ENCODE measurements at places on chromosomes 6 and 20.

DNA sequence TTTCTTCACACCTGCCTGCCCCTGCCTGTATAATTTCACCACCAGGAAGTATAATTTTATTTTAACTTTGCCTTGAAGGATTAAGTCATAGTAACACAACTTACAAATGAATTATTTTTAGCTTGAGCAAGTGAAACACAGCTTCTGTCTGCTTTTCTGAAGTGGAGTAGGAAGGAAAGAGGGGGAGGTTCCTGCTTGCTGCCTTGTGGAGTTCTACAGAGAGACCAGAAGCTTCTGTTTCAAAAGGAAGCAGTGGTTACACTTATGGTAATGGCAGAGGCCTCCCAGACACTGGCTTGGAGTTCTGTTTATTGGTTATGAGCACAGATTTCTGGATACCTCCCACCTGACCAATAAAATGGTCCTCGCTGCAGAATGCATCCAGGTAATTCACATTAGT is 159.6 kb downstream of the TMEM200A start:
- peak; percentile 42 for DNase-seq

DNA sequence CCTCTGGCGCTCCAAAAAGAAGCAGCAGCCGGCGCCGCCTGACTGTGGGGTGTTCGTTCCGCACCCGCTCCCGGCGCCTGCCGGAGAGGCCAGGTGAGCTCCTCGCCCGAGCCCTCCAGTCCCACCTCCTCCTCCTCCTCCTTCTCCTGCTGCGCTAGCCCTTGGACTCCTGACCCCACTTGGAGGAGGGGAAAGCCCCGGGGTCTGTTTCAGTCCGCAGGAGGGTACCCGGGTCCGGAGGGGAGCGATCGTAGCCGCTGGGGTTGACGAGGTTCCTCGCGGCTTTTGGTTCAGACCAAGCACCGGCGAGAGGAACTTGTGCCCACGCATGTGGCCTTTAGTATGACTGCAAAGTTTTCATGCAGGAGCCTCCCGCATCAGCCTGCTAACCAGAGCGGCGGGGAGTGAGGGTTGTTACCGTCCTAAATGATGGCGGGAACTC is 493 bp downstream of the CRYBG1 start:
- DNase-seq, result no peak

DNA sequence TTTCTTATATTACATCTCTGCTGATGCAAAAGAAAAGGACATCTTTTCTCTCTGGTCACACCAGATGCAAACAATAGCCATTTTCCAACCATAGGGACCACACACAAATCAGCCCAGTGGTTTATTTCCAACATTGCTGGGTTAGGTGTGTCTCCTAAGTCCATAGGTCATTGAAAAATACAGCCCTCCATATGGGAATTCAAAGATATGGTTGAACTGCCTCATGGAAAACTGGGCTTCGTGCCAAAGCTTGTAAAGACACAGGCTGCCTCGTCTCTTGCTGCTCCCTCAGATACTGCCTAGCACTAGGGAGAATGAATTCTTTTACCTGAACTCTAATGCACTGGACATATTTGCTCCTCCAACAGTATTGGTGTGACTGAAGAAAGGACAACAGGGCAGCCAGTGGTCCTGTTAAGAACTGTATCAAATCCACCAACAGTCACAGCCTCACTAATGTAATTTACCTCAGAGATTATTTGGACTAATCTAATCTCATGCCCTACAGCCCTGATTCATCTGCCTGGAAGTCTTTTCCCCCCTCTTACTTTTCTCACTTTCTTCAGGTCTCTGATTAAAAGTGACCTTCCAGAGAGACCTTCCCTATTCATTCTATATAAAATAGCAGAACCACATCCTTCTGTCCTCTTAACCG is 48.3 kb upstream of the TBC1D32 start:
- no peak for DNase-seq

DNA sequence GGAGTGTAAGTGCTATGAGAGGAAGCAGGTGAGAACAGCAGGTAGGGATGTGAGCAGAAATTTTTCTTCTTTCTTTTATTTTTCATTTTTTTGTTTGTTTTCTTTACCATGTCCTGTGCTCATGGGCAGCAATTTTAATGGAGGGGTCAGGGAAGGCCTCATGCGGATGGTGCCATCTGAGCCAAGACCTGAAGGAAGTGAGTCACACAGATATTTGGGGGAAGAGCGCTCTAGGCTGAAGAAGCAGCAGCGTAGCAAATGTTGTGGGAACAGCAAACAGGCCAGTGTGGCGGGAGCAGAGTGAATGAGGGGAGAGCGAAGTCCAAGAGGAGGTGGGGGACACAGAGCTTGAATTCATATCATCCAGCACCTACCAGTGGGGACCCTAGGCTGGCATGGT is 12.7 kb downstream of the SPDEF start:
- DNase-seq, result no peak

GRCh38 chr6:127385668-127386430 is 42.4 kb upstream of the ECHDC1 start:
- DNase-seq, result no peak

DNA sequence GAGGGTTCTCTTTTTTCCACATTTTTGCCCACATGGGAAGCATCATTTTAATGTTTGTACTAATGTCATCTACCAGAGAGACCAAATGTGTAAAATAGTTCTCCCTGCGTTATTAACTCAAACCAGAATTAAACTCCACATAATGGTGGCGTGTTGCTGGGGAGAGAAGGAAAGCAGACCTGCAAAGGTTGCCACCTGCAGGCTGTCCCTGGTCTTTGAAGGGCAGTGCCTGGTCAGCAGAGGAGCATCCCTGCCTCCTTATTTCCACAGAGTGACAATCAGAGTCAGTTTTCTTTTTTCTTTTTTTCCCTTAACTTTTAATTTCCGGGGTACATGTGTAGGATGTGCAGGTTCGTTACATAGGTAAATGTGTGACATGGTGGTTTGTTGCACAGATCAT is 214.5 kb downstream of the TBX18 start:
- DNase-seq, result no peak

DNA sequence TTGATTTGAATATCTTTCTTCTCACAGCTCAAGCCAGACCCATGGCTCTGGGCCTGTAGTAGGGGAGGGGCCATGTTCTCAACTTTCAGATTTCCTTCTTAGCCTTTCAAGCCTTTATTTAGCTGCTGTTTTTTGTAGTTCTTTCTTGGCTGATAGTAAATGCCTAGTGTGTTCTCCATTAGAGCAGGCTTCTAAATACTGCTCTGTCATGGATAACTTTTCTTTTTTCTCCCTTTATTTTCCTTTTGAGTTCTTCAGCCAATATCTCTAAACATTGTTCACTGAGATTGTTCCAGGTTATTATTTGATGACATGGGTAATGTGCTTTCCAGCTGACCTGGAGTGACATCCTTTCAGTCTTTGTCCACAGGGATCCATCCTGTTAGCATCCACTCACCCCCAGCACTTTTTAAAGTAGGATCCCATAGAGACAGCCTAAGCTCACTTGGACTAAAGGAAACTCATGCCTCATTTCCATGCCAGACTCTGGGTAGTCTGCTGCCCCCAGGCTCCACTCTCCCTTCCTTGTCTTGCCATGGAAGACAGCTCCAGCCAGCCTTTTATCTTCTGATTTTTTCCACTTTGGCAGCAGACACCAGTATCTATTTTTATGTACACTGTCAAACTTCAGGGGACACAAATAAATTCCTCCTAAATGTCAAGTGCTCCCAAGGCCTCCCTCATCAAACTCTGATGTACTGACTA is 645.6 kb downstream of the RNF144B start:
- no peak for DNase-seq

- DNase-seq, result no peak
Measured at GRCh38 chr20:46282669-46283068, 25.6 kb downstream of the CDH22 start.

GRCh38 chr6:111517965-111518364 is 34.9 kb upstream of the REV3L start:
- no peak for DNase-seq

GRCh38 chr6:85494547-85495536 is 45.0 kb downstream of the NT5E start:
- DNase-seq, result no peak

- DNase-seq, result no peak
Measured at GRCh38 chr6:91976797-91977196, 1389.9 kb upstream of the MAP3K7 start.

- no peak for DNase-seq
Measured at GRCh38 chr20:36572701-36573102, 695 bp upstream of the TGIF2 start.

DNA sequence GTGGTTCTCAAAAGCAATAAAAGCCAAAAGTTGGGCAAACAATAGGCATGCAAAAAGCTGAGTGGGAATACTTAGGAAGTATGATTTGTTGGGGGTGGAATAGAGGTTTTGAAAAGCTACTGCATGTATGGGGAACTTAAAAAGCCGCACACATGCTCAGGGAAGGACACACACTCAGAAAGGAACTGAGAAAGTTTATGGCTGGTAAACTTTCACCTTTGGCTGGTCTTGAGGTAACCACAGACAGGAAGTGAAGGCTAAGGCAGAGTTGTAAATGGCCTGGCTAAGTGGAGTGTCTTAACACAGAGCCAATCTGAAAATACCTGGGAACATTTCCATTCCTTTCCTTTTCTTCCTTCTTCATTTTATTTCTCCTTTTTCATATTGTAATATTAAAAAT is 134.5 kb upstream of the EXOC2 start:
- DNase-seq, result no peak

GRCh38 chr6:40695750-40696415 is 108.7 kb upstream of the LRFN2 start:
- DNase-seq, result no peak

DNA sequence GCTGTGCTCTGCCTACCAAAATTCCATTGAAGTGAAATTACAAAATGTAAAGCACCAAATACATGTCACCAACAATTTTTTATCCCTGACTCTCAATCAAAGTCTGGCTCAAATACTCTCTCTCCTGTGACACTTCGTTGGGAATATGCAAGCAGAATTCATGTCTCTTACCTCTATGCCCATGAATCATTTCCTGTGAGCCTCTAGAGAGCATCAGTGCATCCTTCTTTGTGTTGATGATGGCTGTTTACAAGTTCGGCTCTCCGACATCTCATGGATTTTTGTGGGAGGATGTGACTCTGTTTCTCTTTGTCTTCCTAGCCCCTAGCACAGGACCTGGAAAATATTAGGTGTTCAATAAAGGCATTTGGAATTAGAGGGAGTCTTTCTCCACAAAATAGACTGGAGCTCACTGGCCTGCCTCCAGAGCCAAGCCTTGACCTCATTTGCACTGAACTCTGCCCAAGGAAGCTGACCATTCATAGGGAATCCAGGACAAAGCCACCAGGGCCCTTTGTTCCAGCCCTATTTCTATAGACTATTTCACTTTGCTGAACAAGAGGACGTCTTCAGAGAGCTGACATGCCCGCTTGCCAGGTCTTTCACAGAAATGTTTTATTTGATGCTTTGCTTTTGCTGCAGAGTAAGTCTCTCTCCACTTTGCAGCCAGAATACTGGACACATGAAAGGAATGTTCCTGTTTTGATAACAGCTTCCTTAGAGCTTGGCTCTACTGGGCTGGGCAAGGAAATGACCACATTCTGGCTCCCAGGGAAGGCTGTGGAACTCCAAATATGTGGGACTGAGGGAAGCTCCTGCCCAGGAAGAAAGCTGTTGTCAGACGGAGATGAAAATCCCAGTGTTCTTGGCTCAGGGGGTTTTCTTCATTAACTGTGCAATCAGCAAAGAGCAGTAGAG is 194.5 kb upstream of the CDYL start:
- no peak for DNase-seq

DNA sequence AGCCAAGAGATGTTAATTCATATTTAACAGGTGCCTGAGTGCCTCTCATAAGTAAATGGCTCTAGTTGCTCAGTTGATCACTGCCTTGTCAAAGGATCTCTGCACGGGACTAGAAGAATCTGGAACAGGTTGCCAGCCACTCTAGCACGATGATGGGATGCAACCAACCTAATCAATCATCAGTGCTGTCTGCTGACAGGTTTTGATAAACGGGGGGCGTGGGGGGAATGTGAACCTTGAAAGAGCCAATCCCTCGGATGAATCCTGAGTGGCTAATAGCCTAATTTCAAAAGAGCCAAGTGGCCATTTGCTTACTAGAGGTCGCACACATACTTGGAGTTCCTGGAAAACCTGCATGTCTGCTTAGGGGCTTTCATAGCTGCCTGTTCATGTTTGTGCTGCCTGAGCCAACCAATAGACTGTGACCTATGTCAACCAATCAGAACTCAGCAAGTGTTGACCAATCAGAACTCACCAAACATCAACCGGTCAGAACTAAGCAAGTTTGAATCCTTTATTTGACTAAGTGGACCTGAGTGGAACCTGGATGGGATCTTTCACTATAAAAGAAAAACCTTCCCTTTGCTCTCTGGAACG is 43.5 kb upstream of the ECI2 start:
- no peak for DNase-seq

DNA sequence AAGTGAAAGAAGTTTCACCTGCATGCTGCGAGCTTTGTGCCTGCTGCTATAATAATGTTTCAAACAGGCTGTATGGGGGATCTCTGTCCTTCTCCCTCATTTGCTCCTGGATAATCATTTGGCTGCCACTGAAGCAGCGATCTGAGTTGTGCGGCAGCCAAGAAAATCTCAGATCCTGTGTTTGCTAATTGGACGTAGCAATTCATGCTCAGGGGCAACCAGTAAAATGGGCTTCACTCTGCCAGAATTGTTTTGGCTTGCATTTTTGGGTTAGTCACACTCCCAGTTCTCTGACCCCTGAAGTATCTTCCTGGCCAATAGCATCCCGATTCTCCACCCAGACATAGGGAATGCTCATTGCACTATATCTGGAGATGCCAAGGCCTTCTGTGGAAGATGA is 13.7 kb upstream of the STXBP5 start:
- no peak for DNase-seq

DNA sequence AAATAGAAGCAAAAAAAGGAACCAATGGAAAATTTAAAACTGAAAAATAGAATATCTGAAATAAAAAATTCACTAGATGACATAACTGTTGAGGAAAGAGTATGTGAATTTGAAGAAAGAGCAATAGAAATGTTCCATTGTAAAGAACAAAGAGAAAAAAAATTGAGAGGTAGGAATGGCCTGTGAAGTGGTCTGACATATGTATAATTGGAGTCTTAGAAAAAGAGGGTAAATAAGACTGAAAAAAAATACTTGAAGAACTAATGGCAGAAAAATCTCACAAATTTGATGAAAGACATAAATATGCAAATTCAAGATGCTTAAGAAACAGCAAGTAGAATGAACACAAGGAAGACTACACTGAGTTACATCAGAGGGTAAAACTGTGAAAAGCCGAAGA is 93.4 kb downstream of the QKI start:
- DNase-seq, result no peak

DNA sequence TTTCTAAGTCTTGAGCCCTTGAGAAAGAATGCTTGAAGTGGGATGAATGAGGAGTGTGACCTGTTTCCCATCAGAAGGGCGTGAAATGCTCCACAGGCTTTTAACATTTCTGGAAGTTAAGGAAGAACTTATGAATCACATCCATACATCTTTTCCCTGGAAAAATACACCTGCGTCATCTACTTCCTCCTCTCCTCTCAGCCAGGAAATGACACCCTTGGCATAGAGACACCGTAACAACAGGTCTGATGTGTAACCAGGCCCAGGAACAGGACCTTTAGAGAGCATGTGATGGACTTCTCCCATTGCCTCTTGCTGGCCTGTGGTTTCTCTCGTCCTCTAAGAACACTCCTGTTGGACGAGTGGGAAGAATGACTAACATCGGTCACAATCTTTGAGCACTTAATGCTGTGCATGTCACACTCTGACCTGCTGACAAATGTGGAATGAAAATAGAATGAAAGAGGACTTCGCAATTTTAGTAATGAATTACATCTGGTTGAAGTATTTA is 28.5 kb upstream of the CITED2 start:
- no peak for DNase-seq

GRCh38 chr20:3461211-3461771 is 9.5 kb upstream of the ATRN start:
- no peak for DNase-seq

- no peak for DNase-seq
Measured at GRCh38 chr6:52871621-52872020, 31.0 kb upstream of the GSTA5 start.

Data from GF-D8 (cell line).